ENCODE measurements at places on chromosomes 12 and 14.

- DNase-seq = no peak
Measured at GRCh38 chr12:78968226-78968625, 103.7 kb downstream of the SYT1 start.

DNA sequence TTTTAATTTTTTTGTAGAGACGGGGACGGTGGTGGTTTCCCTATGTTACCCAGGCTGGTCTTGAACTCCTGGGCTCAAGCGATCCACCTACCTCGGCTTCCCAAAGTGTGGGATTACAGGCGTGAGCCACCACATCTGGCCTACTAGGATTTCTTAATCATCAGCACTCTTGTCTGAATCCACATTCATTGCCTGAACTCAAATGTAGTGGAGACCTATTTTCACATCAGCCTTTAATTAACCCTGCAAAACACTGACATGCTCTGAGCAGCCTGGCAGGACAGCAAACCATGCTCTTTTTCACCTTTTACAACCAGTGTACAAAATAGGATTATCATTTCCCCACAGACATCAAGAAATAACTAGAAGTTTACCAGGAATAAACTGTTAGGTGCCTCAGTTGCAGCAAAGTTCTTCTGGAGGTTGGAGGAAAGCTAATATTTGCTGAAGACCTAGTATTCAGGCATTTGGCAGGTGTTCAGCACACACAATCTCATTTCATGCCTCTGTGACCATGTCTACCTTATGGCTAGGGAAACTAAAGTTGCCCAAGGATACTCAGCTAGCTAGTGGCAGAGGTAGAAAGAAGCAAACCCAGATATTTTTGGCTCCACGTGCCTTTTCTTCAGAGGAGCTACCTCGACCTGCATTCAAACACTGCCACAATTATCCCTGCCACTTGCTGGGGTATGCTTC, 37.7 kb downstream of the CFL2 start:
- no peak for DNase-seq

DNA sequence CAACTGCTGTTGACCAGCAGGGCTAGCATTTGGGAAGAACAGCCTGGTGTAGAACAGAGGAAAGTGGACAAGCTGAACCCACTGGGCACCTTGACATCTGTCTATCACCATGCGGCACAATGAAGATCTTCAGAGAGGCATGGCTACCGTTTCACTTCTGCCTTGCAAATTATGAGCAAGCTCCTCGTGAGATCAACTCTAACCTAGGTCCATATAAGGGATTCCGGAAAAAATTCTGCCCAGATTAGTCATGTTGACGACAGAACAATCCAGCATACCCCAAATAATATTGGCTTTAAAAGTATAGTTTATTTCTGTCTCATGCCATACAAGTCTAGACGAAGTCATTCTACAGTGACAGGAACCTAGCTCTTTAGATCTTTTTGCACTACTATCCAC, 91.6 kb upstream of the ATF7IP start:
- DNase-seq = no peak

DNA sequence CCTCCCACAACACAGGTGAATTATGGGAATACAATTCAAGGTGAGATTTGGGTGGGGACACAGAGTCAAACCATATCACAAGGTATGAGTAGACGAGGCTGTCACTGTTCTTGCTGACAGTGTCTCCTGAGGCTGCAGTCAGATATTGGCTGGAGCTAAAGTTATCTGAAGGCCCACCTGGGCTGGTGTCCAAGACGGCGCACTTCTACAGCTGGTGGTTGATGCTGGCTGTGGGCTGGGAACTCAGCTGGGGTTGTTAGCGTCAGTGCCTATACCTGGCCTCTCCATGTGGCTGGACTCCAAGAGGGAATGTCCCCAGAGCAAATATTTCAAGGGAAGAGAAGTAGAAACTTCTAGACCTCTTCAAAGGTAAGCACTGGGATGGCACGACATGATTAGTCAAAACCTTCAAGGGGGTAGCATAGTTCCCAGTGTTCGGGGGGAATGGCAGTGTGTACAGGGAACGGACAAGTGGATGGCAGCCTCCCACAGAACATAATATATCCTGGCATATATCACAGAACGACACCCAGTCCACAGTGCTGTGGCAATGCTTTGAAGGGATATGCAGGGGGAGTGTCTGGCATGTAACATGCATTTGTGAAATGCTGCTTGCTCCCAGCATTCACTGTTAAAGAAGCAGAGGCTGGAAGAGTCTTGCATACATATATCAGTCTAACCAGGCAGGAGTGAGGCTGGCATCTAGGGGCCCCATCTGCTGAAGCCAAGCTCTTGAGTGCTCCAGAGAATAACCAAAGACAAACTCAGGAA, 126.7 kb upstream of the RFLNA start:
- no peak for DNase-seq

DNA sequence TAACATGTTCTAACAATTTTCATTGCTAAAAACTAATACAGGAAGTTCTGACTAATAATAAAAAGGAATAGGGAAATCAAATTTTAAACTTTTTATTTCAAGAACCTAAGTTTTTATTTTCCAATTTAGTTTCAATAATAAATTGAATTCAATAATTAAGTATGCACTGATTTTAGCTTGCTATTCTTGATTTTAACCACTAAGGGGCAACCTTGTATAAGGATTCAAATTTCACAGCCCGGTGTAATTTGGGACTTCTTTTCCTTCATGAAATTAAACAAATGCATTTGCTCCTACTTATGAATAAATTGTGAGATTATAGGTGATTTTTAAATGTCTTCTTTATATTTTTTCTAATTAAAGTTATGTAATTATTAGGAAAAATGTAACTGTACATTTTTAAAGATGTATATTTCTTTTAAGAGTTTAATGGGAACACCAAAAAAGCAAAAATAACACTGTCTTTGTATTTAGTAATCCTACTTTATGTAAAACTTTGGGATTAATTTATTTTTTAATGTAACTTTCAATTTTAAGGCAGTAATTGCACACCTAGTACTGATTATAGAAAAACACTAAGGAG, 241.4 kb upstream of the PDZRN4 start:
- DNase-seq = no peak

- DNase-seq = no peak
Measured at GRCh38 chr14:102333390-102333789, 13.8 kb downstream of the ZNF839 start.

- no peak for DNase-seq
Measured at GRCh38 chr14:88947646-88948598, 123.5 kb downstream of the TTC8 start.

DNA sequence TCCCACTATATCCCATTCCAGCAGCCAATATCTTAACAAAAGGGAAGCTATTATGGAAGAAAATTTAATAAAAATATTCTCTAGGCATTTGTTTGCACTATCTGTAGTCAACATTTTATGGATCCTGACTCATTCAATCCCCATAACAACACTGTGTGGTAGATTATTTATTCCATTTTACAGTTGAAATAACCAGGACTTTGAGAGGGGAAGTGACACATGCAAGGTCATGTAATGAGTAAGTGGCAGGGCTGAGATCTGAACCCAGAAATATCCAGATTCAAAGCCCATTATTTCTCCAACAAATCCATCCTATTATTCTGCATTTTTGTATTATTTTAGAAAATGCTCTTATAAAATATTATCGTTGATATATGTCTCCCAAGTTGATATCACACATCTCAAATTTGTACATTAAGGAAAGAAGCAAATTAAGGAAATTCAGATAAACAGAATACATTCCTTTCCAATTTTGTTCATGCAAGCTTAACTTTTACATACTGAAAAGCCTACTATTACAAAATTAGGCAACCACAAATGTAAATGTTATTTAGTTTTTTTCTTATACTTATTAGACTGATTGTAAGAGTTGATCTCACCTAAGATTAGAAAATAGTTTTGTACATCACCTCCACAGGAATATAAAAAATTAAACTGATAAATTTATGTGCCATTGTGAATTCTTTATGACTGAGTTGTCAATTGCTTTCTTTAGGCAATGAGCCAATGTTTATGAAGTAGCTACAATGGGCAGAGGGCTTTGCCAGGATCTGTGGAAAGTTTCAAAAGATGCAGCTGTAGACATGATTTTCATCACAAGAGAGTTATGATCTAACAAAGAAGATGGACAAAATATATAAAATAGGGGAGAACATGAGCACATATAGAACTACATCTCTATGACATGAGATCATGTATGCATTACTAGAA, 55.1 kb upstream of the E2F7 start:
- DNase-seq = no peak

GRCh38 chr12:92123780-92124688, 21.6 kb downstream of the BTG1 start:
- DNase-seq = no peak

- no peak for DNase-seq
Measured at GRCh38 chr12:56753566-56753965, 1.4 kb upstream of the PRIM1 start.

DNA sequence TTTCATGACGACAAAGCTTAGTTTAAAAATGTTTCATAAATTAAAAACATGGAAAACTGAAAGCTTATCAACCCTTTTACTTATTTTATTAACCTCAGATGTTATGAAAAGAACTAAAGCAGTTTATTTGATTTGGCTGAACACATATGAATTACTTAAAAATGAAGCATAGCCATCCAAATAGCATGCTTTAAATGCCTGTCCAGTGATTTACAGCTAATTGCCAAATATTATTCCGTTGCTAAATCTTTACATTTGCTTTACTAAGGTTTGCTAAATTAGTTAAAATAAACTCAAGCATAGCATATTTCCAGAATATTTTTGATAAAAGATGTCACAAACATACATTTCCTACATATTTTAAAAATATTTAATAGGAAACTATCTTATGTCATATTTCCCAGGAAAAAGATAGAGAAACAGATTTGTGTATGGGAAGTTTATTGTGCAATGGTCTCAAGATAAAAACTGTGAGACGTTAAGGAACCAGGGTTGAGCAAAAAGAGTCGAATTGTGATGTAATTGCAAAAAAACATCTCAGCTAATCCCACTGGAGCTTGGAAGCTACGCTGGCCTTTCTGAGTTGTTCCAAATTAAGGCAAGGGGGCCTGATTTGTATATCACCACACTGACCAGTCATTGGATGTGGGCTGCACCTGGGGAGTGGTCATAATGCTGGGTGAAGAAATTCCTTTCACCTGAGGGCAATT, 25.8 kb downstream of the GPR135 start:
- DNase-seq = no peak

GRCh38 chr12:27821259-27821973, 41.4 kb upstream of the MANSC4 start:
- DNase-seq = no peak

GRCh38 chr12:57112492-57113294, 1.5 kb upstream of the STAT6 start:
- no peak for DNase-seq

DNA sequence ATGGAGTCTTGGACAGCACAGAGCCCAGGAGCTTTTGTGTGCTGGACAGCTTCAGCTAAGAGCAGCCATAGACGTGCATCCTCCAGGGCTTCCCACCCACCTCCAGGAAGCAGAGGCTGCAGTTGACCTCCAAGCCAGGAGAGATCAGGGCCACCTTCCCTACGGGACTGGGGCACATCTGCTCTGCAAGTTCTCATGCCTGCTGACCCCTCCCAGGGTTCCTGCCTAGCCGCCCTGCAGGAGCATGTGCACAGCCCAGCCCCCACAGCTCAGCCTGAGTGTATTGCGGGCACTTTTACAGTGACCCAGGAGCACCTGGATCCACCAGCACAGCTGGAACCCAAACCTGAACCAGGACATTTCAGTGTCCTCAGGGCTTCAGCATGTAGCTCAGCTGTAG, 915.2 kb downstream of the RPS29 start:
- no peak for DNase-seq

DNA sequence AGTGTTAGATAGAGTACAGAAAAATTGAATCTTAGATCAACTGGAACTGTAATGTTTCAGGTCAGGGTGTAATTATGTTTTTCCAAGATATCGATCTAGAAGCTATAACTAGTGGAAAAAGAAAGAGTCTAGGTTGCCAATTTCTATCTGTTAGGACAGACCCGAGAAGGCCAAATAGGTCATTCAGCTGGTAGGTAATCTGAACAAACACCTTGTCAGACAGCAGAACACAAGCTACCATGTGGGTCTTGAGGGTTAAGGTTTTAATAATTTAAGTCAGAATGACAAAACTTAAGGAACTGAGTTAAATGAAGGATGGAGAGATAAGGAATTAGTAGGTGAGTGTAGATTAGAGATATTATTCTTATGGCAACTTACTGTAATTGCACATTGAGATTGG, 44.9 kb upstream of the KCNMB4 start:
- no peak for DNase-seq

DNA sequence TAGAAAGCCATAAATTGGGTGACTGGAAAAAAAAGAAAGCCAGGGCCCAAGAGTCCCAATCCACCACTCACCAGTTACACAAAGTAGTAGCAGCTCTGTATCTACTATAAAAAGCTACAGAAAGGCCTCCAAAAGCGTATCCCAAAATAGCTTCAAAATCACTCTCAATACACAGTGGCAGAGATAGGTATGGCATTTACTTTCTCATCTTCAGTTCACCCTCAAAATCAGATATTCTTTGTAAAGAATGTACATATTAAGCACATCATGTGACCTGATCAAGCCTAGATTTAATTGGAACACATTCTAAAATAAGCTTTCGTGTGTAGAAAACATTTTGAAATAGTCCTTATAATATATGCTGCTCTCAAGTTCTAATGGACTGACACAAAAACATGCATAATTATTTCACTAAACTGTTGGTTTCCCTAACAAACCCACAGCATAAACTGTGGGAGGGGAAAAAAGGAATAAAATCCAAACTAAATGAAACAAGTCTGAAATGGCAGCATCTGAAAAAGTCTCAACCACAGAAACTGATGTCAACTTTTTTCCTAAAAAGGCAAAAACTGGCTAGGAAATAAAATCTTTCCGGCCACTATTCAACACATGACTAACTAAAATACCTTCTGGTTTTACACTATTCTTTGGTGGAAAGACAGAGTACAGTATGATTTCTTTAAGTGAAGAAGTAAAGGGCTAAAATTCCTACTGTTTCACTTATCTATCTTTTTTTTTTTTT, 25.9 kb downstream of the UBE2N start:
- no peak for DNase-seq

DNA sequence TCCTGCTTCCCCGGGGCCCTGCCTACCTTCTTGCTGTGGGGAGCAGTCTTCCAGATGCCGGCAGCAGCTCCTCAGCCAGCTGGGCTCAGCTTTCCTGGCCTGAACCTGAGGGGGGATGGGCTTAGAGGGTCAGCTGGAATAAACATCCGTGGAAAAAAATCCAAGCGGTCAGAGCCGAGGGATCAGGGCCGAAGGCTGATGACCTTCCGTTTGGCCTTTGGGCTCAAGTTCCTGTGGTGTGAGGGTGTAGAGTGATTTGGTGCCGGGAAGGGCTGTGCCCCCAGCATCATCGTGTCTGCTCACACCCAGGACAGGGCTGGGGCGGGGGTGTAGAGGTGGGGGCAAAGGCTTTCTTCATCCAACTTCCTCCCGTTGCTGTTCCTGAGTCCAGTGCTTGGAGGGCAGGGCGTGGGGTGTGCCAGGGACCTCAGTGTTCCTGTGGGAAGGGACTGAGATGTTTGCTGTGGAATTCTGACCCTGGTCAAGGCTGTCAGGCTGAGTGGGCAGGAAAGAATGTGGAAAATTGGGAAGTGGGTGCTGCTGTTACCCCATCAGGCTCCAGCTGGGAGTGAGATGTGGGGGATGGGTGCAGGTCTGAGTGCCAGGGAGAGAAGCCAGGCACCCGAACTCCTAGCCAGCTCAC, 2.6 kb downstream of the SMIM41 start:
- no peak for DNase-seq

- no peak for DNase-seq
Measured at GRCh38 chr14:92314182-92314581, 8.8 kb upstream of the SLC24A4 start.

- DNase-seq = no peak
Measured at GRCh38 chr14:50363714-50364111, 33.0 kb downstream of the CDKL1 start.
